ENCODE measurements at places on chromosomes 4 and X. TPM values are rescaled to one million over a fixed set of nuclear protein-coding genes. Genes with fewer than 3 reads are reported as not detected.
A peak's percentile ranks its signal among the peaks of the same experiment; 100 is the strongest.

DNA sequence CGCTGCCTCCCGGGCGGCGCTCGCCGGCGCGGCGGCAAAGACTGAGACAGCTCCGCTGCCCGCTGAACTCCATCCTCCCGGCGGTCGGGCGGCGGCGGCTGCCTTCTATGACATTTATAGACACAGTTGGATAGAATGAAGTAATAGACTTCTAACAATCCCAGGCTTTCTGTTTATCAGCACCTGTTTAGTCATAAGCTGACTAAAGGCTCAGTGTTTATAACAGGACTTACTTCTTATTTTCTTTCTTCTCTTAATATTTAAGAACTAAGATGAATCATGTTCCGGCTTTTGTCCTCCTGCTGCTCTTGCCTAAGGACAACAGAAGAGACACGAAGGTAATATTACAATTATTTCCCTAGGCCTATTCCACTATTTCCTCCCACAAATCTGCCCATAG lies 3.9 kb downstream of the ARL13A start:
- peak; percentile 68 for DNase-seq

ZNF630 gene
- 2.0 TPM for total RNA-seq

DNA sequence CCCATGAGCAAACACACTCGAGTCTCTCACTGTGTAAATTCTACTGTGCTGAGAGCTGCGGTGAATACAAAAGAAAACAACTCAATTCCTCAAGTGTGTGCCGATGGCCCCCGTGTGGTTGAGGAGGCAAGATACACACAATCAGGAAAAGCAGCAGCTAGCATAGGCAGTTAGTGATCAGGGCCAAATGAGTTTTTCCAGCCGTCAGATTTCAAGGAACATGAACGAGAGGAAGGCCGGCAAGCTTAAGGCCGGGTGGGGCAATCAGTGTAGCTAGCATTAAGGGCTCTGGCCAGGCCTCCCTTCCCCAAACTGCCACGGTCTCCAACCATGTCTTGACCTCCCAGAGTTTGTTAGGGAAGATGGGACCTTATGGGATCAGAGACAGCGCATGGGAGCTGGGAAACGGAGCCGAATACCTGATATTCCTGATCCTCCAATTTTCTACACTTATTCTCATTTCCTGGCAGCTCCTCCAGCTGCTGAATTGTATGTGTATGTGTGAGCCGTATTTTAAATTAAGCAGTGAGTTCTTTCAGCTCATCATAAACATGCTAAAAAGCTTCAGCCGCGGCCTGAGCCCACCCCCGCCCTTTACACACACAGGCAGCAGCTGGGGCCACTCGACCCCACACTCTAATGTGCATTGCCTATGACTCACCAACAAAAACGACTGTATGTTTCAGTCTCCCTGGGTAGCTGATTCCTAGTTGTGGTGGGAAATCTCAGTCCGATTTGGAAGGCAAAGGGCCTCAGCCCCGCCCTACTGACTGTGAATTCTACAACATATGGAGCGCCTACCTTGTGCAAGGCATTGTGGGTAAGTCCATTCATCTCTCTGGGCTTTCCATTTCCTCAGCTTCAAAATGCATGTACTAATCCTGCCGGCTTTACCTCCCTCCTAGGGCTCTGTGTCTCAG lies 59.9 kb downstream of the RTL9 start:
- DNase-seq = peak; percentile 69

DCX gene
- not detected for total RNA-seq

MXRA5 gene
- total RNA-seq = 4.7 TPM

DUX4 gene
- not detected for total RNA-seq

ATP1B4 gene
- total RNA-seq = not detected

GRCh38 chrX:151753313-151754046 lies 18.9 kb downstream of the CNGA2 start:
- peak; percentile 68 for DNase-seq
